ENCODE measurements at places on chromosomes 3 and 15. TPM values are rescaled to one million over a fixed set of nuclear protein-coding genes. Genes with fewer than 3 reads are reported as not detected.

CCDC33 gene
- total RNA-seq = not detected

SLC28A1 gene
- total RNA-seq = not detected

LSAMP gene
- total RNA-seq = under 0.01 TPM

CNTN4 gene
- total RNA-seq = not detected

GPR156 gene
- 0.27 TPM for total RNA-seq

MAN2A2 gene
- 21.6 TPM for total RNA-seq

FOXB1 gene
- not detected for total RNA-seq

EPHB1 gene
- total RNA-seq = 0.79 TPM

MUC20 gene
- total RNA-seq = not detected

ACVR2B gene
- total RNA-seq = 4.3 TPM

SMCO1 gene
- not detected for total RNA-seq

BLM gene
- total RNA-seq = 21.3 TPM

ROPN1 gene
- not detected for total RNA-seq

Measured in thoracic aorta endothelial cell (primary cell).